ENCODE measurements at places on chromosomes 16 and 17. TPM values are rescaled to one million over a fixed set of nuclear protein-coding genes. Genes with fewer than 3 reads are reported as not detected.

Gene MT1M
- 37.4 TPM for total RNA-seq

DNA sequence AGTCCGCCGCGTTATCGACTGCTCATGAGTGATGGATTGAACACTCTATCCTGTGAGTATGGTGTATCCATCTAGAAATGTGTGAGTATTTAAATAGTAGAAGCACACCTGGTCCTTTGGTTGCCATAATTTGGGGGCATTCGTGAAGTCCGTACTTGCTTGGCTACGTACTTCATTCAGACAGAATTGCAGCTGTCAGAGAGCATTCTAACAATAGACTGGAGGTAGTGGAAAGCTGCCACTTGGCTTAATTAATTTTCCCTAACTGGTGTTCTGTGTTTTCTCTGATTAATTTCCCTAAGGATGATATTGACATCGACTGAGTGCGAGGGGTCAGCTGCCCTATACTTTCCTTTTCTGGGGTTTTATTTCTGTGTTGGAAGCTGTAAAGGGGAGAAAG is 14.1 kb downstream of the RPA1 start:
- DNase-seq = no peak

DNA sequence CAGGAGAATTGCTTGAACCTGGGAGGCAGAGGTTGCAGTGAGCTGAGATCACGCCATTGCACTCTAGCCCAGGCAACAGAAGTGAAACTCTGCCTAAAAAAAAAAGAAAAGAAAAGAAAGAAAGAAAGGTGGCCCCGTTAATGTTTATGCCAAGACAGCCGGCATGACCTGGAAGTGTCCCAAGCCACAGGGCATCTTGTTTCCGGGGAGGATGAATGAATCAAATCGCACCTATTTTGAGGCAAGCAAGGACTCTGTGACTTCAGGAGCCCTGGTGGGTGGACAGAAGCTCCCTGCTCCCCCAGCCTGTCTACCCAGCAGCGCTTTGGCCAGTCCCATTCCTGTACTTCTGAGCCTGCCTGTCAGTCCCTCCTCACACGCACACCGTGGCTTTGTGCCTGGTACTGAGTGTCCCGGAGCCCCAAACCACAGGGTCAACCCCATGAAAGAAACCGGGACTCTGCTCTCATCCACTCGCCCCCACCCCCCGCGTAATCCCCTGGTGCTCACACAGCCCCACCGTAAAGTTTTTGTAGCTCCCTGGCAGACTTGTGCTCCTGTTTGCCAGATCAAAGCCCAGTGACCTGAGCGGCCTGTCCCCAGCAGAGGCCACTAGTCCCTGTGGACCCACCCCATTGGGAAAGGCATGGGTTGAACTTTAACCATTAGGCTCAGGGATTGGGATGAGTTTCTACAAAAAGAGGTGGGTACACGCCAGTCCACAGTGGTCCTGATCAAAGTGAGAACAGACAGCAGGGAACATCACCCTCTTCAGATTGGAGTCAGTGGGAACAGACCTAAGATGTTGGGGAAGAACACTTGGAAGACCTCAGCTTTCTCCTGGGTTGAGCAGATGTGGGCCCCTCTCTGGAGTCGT is 19.3 kb downstream of the CD2BP2 start:
- no peak for DNase-seq

Gene PRMT7
- total RNA-seq = 77.9 TPM

- DNase-seq = no peak
Observed at GRCh38 chr16:27475561-27475960, 73.6 kb downstream of the IL21R start.

DNA sequence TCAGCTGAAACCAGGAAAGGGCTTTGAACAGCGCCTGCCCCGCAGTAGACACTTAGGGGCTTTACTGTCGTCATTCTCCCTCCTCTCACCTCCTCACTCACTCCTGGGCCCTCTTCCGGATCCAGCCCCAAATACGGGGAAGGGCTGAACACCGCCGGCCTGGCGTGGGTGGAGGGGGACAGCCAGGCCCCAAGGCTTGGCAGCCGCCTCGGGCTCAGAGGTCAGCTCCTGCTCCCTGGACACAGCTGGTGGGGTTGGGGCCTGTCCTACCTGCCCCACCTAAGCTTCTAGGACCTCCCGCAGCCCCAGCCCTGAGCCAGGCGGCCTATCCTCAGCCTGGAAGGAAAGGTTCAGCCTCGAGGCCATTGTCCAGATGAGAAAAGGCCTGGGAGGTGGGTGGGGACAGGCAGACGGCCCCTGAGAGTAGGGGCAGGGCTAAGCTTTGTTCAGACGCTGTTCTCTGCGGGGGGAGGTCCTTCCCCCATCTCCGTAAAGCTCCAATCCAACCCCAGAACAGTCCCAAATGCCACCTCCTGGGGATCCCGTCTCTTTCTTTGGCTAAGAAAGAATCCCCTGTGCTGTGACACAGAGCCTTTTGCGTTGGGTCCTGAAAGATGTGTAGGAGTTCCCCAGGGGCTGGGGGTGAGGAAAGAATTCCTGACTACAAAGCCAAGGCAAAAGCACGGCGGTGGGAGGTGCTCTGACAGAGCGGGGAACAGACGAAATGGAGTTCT is 881 bp upstream of the LLGL1 start:
- DNase-seq = no peak

DNA sequence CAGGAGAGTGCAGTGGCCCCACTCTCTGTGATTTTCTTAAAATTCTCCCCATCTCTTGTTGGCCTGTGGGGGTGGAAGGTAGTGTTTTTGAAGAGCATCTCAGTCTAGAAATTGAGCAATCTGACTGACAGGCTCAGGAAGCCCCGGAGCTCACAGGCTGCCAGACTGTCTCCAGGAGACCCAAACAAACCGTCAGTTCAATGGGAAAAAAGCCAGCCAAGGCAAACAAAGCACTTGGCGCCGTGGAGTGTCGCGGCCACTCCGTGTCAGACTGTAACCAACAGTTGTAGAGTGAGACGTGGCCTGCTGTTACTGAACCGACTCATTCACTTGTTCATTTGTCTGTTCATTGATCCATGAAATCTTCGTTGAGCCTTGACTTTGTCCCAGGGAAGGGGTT is 33.7 kb downstream of the RGS9 start:
- DNase-seq = peak; percentile 40

- no peak for DNase-seq
Observed at GRCh38 chr16:81436386-81436785, 8.2 kb upstream of the CMIP start.

Gene AGRP
- 1.5 TPM for total RNA-seq

DNA sequence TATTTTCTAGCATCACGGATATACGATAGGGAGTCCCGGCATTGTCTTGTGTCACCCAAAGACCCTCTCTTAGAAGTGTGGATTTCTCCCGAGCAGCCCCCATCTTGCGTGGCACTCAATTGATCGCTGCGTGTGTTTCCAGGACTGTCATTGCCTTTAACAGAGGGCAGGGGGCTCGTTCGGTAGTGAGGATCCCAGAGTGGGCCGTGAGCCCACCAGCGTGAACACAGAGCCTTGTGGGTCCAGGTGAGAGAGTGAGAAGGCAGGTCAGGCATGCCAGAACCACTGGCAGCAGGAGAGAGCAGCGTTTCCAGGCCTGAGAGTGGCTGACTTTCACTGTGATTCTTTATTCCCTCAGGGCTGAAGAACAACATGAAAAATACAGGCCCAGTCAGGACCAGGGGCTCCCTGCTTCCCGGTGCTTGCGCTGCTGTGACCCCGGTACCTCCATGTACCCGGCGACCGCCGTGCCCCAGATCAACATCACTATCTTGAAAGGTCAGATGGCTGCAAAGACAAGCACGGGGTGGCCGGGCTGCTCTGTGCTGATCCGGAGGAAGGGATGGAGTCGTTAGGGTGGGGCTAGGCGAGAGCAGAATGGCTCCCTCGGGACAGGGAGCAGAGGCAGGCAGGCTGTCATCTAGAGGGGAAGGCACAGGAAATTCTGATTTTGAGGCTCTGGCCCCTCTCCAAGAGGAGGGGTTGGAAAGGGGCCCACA is 22.4 kb downstream of the C1QTNF1 start:
- DNase-seq = no peak

DNA sequence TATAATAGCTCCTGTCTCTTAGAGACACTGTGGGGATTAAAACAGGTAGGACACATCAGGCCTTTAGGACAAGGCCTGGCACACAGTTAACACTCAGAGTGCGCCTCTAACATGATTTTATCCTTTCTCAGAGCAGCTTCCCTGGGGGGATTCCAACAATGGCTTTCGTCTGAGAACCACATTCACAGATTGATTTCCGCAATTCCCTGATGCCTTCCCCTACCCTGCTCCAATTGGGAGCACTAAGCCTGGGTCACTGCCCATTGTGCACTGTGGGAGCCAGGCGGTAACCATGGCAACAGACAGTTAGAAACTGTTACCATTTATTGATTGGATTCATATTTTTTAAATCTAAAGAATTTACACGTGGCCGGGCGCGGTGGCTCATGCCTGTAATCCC is 5.9 kb upstream of the ALKBH5 start:
- DNase-seq = no peak

Gene TMEM208
- 57.1 TPM for total RNA-seq

DNA sequence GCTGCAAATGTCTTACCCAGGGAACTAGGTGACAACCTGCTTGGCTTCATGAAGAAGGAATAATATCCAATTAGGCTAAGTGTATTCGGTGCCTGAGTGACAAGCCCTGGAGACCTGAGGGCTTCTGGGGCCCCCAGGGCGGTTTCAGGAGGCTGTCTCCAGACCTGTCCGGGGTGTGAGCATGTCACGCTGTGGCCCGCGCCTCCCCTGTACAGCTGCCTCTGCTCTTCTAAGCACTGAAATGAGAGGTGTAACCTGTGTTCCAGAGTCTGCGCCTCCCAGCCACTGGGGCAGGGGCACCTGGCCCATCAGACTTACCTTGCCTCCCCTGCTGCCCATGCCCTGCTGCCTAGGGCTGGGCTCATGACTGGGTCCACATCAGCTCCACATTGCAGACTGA is 114.3 kb downstream of the WWOX start:
- DNase-seq = no peak

DNA sequence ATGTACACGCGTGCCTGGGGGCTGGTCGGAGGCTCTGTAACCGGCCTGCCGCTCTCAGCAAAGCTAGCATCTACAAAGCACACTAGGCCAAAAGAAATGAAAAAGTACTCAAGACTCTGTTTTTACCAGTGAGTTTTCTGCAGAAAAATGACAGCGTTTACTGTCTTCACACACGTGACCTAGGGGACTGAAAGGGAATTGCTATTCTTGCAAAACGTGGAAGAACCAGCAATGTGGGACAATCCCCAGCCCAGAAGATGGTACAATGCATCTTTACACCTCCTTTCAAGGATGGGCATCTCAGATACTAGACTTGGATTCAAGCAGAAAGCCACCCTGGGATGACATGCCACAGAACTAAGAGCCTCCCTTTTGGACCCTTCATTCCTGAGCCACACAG is 41.5 kb downstream of the NDEL1 start:
- no peak for DNase-seq

Gene SYT17
- 24.3 TPM for total RNA-seq

DNA sequence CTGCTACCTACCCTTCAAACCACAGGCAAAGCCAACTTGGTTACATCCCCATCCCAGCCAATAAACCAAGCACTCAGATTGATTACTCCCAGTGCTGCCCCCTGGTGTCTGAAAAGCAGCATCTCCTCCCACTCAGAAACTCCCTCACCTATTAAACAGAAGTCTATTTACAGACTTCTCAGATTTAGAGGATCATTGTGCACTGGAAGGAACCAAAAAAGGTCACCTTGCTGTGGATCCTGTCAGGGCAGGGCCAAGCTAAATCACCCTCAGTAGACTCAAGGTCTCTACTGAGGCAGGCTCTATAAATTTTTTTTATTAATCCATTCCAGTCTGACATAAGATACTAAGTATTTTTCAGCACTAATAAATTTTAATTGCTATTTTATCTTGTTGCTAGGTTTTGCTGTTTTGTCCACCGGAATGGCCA is 17.6 kb downstream of the HIGD1B start:
- DNase-seq = peak; percentile 62

Gene TP53TG3B
- 0.57 TPM for total RNA-seq

DNA sequence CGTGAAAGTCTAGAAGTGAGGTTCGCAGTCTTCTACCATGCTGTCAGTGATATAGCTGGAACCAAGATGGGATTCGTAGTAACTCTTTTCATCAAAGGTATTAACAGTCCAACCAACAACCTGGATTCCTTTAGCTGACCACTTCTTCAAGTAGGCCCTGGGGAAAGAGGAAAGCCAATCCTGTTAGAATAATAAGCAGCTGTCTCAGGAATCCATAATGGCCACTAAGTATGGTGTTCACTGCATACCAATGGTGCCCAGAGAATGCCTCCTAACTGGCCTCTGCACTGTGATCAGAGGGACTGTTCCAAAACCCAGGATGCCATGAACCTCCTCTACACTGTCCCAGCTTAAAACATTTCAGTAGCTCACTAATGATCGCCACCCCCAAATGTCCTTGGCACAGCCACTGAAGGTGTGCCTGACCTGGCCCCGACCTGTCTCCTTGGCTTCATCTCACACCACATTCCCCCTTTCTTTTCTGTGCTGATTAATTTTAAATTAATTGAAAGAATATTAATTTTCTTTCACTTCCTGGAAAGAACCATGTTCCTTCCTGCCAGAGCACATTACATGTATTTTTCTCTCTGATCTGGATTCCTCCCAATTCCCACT is 18.3 kb downstream of the GDE1 start:
- no peak for DNase-seq

GRCh38 chr16:26863931-26864330 is 202.8 kb upstream of the C16orf82 start:
- peak; percentile 44 for DNase-seq

- no peak for DNase-seq
Observed at GRCh38 chr17:50174444-50174843, 8.6 kb downstream of the SGCA start.

- no peak for DNase-seq
Observed at GRCh38 chr17:39772415-39772814, 34.7 kb downstream of the GRB7 start.

DNA sequence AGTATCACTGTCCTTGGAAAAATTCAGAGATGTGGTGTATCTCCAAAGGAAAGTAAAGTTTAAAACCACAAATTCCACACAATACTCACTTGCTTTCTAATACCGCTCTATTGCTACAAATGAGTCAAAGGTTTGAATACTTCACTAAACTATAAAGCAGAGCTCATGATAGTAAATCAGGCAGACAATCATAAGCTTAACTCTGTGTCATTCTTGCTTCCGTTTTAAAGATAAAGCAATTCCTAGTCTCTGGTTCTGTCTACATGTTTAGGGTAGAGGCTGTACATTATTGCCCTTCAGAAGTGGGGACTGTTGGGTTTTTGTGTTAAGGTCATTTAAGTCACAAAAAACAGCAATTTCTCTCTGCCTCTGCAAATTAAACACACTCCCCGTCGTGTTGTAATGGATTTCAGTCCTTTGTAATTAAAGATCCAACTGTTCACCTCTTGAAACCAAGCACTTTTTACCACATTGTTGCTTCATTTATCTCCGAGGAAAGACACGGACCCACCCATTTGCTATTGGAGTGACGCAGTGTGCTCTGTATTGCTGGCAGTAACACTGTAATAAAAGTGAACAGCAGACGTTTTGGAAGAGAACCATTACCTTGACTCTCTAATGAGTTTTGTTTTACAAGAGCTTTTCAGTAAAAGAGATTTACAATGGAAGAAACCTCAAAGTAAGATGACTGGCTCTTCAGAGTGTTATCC is 83.1 kb upstream of the CNTNAP4 start:
- no peak for DNase-seq

Gene VKORC1
- 175 TPM for total RNA-seq

Gene CACNG5
- not detected for total RNA-seq

- DNase-seq = peak; percentile 48
Observed at GRCh38 chr17:45171338-45172231, 9.9 kb downstream of the HEXIM2 start.

GRCh38 chr16:62406387-62406786 is 370.1 kb upstream of the CDH8 start:
- DNase-seq = no peak

Gene P3H4
- total RNA-seq = 15.8 TPM
